Suppressor macrophage (primary cell): ENCODE measurements at places on chromosomes 13 and 19.

GRCh38 chr19:47028195-47028601 lies 8.6 kb downstream of the NPAS1 start:
- no peak for DNase-seq

GRCh38 chr19:47723581-47723940 lies 10.3 kb downstream of the EHD2 start:
- peak; percentile 83 for DNase-seq

DNA sequence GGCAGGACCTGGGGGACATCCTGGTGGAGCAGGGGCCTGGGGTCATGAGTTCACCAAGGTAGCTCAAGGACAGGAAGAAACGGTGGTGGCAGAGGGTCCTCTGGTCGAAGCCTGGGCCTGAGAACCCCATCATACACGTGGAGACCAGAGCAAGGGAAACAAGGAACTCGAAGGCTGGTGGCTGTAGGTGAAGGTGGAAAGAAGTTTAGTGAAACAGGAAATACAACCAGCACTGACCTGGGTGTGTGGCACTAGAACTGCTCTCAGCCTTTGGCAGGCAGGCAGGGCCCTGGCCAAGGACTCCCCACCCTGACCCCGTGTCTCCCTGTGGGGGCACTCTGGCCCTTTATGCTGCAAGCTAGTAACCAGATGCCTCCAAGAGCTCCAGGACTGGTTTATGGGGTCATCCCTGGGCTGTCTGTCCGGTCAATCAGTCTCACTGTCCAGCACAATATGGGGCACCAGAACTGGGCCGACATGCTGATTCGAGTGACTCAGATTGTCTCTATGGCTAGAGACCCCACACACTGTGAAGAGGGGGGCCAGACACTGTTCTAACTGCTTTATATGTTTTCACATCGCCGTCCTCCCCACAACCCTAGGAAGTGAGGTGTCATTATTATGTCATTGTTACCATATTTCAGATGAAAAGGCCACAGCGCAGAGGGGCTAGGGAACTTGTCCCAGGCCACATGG lies 3.8 kb downstream of the COX6B2 start:
- DNase-seq, result no peak

- DNase-seq, result no peak
Measured at GRCh38 chr13:27617881-27618321, 2.4 kb downstream of the LNX2 start.

DNA sequence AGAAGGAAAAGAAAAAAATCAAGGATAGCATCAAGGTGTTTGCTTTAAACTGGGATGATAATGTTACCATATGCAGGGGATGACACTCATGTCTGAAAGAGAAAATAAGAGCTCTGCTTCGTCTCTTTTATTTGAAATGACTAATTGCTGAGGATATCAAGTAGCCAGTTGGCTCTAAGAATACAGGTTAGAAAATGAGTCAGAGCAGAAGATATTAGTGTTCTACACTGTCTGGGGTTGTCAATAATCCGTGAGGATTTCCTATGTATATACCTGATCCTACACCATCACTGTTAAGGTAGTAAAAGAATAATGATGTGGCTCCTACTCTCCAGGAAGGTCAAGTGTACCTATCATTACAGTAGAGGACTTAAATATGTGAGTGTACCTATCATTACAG lies 562.5 kb downstream of the GPC6 start:
- no peak for DNase-seq

GRCh38 chr19:7731218-7731595 lies 703 bp downstream of the CLEC4G start:
- DNase-seq, result no peak

GRCh38 chr19:53597023-53597422 lies 34.8 kb upstream of the DPRX start:
- DNase-seq, result no peak

- DNase-seq, result no peak
Measured at GRCh38 chr13:85430216-85430794, 368.9 kb downstream of the SLITRK6 start.

GRCh38 chr13:40403509-40404241 lies 262.8 kb downstream of the FOXO1 start:
- DNase-seq, result no peak

- DNase-seq, result no peak
Measured at GRCh38 chr19:2607712-2608601, 94.5 kb downstream of the GNG7 start.

DNA sequence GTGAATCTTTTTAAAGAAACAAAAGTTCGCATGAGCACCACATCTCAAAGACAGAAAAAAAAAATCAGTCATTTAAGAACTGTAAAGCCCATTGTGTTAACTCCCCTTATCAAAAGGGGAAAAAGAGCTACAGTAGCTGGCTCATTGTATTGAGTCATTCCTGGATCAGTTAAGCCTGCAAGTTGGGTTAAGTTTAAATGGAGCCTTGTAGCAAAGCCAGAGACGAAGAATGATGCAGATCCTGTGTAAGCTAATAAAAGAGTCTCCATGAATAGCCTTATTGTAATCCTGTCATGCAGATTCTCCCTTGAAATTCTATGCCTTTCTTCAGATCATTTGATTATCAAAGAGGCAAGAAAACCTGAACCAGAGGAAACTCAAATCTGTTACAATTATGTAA lies 83.8 kb downstream of the CRYL1 start:
- DNase-seq, result no peak

DNA sequence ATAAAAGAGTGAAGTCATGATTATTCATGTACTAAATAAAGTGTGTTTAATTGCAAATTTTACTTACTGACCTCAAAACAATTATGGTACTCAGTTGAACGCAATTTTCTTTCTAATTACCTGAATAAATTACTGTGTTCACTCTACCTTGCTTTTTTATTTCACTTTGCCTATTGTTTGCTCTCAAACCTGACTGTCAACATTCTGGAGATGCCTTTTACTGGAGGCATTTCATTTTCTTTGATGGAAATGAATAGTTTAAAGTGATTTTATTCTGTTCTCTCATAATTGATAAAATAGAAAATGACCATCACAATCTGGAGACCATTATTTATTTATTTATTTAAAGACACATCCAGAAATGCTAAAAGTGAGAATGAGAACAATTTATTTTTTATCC lies 811.5 kb upstream of the ATXN8OS start:
- DNase-seq, result no peak

DNA sequence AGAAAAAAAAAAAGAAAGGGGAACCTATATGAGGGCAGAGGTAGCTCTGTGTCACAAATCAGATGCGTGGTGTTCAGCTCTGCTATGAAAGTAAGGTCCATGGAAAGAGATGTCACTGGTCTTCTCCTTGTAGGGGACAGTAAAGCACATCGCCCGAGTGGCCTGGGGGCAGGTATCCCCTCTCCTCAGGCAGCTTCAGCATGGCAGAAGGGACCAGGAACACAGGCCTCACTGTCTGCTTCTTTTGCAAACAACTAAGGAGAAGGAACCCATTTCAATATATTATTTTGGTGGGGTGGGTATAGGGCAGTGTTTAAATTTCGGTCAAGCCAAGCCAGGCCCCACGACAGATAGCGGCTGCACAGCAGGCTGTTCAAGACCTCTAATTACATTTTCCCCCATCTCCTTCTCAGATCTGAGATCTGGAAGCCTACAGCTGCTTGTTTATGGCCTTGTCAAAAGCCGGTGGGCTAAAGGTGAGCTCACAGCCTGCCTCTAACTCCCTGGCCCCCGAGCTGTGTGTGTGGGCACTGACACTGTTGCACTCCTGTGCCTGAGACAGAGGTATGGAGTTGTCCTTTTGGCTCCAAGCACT lies 72.8 kb downstream of the HSPH1 start:
- DNase-seq, result no peak

DNA sequence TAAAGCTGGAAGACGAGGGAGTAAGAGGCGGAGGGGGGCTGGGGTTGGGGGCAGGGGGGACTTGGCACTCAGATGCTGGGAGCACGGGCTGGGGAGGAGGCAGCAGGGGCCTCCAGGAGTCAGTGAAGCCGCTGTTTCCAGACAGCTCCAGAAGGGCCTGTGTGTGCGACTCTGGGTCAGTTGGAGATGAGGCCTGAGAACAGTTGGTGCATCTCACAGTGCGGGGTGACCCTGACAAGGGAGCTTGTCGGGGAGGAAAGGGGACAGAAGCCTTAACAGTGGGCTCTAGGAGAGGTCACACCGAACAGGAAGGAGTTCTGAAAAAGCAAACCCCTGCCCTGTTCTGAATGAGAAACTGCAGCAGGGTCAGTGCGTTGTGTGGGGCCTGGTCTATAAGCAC lies 11.2 kb downstream of the NAXD start:
- no peak for DNase-seq
